ENCODE measurements at places on chromosomes 6 and 20.

DNA sequence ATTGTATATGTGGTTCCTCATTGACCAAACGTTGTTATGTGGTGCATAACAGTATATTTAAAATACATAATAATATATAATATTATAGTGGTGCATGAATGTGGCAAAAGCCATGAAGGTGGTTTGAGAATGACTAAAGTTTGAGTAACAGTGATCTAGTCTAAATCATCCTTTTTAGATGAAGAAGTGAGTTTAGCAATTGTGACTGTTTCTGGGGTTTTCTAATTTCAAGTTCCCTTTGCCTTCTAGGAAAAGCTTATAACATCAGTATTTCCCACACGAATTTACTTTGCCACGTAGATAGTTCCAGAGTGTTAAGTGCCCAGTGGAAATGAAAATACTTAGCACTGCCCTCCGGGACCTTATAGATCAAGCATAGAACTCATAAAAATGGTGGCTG lies 40.9 kb downstream of the ARFGEF2 start:
- no peak for DNase-seq

DNA sequence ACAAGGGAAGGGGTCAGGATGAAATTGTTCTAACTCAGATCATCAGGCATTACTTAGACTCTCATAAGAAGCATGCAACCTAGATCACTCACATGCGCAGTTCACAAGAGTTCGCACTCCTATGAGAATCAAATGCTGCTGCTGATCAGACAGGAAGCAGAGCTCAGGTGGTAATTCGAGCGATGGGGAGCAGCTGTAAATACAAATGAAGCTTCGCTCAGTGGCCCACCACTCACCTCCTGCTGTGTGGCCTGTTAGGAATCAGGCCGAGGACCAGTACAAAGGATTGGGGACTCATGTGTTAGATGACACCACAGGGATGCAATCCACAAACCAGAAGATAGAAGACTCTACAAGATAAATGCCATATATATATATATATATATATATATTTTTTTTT lies 31.5 kb upstream of the TOP1 start:
- DNase-seq = no peak

- DNase-seq = no peak
Measured at GRCh38 chr6:166589786-166590574, 3.5 kb upstream of the RAMACL start.

DNA sequence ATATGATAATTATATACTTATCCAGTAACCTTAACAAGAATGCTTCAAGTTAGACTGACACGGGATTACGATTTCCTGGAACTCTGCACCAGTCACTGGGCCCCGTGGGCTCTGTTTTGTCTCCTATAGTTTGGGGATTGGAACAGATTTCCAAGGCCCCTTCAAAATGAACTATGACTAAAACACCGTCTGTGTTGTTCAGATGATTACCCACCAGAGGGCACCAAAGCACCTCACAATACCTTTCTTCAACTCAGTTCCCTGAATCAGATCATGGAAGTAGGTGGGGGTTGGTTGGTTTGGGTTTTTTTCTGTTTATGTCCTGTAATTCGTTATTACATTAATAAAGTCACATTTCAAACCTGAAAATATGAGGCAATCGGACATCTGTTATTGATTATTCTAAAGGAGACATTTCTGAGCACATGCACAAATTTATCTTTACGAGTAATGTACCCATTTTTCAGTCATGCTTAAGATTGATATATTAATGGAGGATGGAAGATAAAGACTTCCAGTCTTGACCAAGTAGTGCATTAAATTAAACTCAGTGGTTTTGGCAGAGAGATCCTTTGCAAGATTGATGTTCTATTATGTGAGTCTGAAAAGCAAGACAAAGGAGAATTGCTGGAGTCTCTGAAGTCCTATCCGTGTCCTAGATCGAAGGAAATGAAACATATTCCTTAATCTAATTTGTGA lies 112.0 kb upstream of the COL21A1 start:
- DNase-seq = peak; percentile 89

DNA sequence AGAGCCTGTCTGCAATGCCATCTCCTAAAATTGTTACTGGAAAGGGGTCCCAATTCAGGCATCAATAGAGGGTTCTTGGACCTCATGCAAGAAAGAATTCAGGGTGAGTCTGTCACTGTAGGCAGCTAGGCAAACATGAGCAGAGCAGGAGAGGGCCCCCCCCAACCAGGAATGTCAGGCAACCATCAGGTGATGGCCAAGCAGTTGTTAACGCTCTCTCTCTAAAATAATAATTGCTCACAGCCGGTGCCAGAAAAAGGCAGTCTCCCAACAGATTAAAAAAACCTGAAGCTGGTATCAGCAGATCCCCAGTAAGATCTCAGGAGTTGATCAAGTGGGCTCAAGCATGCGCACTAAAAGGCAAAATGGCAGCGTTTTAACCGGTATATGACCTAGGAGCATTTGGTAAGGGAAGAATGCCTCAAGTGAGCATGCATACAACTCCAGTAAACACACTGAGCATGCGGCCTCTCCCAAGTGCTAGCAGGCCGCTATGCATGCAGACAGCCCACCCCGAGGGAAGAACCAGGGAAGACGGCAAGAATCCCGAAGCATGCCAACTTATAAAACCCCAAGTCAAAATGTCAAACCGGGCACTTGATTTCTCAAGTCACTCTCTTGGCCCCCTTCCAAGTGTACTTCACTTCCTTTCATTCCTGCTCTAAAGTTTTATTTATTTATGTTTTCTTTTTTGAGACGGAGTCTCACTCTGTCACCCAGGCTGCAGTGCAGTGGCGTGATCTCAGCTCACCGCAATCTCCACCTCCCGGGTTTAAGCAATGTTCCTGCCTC lies 44.0 kb upstream of the RNGTT start:
- no peak for DNase-seq

- DNase-seq = no peak
Measured at GRCh38 chr6:19463250-19463649, 373.9 kb upstream of the ID4 start.

DNA sequence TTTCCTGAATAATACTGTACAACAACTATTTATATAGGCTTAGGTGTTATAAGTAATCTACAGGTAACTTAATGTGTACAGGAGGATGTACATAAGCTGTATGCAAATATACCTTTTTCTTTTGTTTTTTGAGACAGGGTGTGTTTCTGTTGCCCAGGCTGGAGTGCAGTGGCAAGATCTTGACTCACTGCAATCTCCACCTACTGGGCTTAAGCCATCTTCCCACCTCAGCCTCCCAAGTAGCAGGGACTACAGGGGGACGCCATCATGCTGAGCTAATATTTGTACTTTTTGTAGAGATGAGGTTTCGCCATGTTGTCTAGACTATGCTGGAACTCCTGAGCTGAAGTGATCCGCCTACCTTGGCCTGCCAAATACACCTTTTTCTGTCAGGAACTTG lies 191.7 kb upstream of the ZNF217 start:
- no peak for DNase-seq

- no peak for DNase-seq
Measured at GRCh38 chr6:13348334-13349113, 20.2 kb upstream of the TBC1D7 start.

GRCh38 chr6:108578595-108579327 lies 18.0 kb downstream of the FOXO3 start:
- no peak for DNase-seq

DNA sequence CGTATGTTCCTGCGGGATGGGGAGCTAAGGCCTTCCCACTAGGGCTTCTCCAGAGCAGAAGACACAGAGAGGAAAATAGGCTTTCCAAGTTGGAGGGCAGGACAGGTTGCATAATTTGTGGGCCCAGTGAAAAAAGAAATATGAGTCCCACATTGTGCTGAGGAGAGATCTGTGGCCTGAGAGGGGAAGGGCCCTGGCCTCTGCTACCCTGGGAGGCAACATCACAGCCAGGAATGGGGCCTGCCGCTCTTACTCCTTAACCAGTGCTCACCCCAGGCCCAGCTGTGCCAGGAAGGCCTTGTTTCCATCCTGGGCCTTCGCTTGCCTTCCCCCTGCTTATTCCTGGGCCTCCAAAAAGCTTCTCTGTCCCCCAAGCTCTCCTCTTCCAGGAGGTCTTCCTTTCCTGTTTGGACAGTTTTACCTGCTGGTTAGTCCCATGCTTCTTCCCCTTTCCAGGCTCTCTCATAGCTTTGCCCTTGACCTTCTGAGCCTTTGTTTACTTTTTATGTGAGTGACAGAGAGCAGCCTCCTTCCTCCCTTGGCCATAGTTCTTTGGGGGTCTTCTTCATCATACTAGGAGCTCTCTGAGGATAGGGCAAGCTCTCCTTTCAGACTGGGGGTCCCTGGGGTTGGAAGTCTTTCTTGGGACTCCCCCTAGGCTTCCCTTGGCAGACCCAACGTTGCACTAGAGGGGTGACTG lies 26.2 kb upstream of the VEGFA start:
- no peak for DNase-seq

DNA sequence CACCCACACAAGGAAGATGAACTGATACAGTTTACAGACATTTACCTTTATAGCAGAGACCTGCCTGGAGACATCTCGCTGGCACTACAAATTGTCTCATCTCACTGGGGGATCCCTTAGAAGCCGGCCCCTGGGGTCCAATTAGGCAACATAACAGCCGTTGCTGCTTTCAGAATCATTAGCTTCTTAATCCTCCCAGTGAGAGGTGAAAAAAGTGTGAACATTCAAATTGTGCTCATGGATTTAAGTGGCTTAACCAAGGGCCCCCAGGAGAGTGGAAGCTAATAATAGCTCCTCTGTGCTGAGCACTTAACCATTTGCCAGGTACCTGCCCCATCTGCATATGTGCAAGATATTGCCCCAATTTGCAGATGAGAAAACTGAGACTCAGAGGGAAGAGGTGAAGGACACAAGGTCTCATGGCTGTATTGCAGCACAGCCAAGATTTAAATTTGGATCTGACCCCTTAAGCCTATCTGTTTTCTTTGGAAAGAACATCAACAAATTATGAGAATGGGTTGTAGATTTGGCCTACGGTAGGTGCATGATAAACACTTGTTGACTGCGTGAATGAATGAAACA lies 101.0 kb downstream of the EYA2 start:
- no peak for DNase-seq

- no peak for DNase-seq
Measured at GRCh38 chr20:47605673-47606413, 104.2 kb downstream of the NCOA3 start.

DNA sequence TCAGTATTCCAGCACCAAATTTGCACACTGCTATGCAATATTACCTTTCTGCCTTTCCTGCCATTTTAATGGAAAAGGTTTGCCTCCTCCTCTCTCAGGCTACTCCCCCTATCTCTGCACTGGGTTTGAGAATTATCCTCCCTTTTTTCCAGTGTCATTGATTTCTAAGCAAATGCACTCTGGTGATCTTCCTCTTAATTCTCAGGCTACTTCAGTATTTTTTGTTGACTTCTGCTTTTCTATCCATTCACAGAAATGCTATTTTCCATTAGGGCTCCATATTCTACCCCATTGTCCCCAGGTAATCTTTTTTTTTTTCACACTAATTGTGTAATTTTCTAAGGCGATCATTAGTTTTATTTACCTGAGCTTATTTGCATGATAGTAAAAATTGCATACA lies 144.0 kb downstream of the GJA1 start:
- no peak for DNase-seq

- no peak for DNase-seq
Measured at GRCh38 chr20:50594231-50594590, 84.0 kb downstream of the PTPN1 start.

GRCh38 chr6:101509536-101509935 lies 116.0 kb downstream of the GRIK2 start:
- DNase-seq = no peak

DNA sequence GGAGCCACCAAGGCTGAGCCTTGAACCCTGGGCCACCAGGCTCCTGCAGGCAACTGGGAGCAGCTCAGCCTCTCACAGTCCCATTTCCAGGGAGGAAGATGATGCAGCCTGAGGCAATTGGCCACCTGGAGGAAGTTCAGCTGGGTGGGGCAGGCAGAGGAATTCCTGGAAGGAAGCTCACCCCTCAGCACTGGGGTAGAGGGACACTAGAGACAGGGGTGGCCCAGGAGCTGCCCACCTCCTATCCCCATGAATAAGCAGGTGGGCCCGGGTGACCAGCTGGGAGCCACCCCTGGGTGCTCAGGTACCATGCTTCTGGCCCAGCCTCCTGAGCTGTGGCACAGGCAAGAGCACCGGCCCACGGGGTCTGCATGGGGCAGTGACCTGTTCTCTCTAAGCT lies 3.6 kb upstream of the HSPA12B start:
- no peak for DNase-seq

DNA sequence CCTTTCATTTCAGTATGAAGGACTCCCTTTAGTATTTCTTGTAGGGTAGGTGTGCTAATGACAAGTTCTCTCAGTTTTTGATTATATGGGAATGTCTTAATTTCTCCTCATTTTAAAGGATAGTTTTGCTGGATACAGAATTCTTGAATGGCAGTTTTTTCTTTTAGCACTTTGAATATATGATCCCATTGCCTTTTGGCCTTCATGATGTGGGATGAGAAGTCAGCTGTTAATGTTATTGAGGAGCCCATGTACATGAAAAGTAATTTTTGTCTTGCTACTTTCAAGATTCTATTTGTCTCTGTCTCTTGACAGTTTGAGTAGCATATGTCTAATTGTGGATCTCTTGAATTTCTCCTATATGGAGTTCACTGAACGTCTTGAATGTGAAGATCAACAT lies 30.9 kb downstream of the RSPH3 start:
- DNase-seq = no peak

DNA sequence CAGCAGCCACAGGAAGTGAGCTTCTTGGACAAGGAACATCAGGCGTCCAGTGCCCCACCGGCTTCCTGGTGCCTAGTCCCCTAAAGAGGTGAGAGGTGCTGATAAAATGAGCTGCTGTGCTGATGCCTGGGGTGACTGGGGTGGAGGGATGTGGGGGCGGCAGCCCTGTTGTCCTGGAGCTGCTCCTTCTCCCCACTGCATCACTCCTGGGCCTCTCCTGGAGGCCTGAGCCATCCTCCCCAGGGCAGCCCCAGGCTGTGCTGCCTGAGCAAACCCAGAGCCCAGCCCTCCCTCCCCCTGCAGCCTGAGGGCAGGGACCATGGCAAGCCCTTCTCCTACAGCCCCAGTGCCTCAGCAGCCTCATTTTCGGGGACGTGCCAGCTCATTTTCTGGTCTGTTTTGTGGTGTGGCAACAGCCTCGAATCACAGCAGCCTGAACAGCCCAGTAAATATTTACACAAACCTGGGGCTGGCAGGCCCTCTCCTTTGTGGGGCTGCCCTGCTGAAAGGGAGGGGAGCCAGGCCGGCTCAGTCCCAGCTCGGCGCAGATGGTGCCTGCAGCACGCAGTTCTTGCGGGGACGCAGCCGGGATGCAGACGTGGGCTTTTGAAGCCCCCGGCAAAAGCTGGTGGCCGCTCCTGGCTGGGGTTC lies 259.9 kb downstream of the DLL1 start:
- DNase-seq = peak; percentile 57

DNA sequence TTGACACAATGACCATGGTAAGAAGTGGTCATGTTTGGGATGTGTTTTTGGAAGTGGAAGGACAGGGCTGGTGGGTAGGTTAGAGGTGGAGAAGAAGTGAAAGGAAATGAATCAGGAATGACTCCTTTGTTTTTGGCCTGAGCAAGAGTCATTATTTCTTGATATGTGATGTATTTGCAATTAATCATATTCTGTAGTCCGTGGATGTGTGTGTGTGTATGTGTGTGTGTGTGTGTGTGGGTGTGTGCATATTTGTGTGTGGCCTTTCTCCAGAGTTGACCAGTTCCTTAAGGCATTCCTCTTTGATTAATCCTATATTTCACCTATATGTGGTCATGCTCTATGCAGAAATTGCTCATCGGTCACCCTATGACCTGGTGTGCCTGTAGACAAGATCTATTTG lies 130.7 kb downstream of the UTRN start:
- DNase-seq = no peak

- no peak for DNase-seq
Measured at GRCh38 chr6:3139090-3139903, 18.0 kb downstream of the TUBB2A start.
